ENCODE measurements at places on chromosomes 4 and X.

DNA sequence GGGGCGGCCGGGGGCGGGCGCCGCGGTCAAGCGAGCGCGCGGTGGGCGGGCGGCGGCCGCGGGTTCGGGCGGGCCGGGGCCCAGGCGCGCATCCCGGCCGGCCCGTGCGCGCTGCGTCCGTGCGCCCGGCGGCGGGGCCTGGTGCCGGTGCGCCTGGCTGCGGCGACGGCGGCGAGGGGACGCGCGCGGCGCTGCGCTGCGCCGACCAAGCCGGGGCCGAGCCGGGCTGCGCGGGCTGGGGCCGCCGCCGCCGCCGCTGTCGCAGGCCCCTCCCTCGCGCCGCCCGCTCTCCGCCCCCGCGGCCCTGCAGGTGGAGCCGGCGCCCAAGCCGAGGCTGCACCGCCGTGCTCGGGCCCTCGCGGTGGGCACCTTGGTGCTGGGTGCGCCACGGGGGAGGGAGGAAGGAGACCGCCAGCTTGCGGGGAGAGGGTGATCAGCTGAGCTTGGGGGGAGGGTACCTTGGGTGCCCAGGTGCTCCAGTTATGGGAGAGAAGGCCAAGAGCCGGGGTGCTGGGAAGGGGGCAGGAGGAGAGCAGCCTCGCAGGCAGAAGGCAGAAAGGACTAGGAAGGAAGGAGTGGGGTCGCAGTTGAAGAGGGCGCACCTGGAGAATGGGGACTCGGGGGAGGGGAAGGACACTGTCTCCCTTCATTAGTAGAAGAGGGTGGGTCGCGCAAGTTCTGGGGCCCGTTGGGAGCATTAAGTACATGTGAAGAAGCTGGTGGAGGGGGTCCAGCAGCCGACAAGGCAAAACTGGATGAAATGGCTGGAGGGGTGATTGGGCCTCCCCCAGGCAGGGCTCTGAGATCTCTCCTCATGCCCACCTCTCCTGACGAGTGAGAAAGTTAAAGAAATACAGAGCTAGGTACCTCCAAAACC lies at the start of gene PPP2R2C:
Gene PPP2R2C (minus strand): TSS at position 228 of the 877 bp plus-strand sequence. CDS start 385 bp downstream, outside the sequence.
- no peak for DNase-seq

DNA sequence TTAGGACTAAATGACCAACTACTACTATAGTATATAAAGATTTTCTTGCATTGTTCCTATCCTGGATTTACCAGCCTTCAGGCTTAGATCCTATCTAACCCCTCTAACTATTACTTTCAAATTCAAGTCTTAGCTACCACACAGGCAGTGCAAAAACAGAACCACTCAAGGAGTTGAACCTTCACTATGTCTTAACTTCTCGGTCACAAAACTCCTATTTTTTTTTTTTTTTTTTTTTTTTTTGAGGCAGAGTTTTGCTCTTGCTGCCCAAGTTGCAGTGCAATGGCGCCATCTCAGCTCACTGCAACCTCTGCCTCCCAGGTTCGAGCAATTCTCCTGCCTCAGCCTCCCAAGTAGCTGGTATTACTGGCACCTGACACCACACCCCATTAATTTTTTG lies 6.3 kb upstream of the FAM200B start:
- DNase-seq, result no peak

DNA sequence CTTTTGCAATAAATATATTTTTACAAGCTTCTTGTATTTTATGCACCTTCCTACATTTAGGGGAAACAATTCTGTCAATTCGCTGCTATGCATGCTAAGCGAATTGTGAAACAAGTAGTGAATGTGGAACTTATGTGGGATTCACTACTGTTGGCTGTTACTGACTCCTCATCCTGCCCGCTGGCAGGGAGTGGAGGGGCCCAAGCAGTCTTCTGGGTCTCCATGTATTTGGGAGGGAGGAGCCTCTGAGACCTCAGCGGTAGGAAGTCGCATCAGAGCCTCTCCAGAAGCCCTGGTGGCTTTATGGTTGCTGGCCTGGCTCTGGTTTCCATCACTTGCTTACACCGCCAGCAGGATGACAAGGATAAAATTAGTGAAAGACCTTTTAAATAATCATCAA lies 3.7 kb upstream of the SETD7 start:
- peak; percentile 29 for DNase-seq

- no peak for DNase-seq
Observed at GRCh38 chr4:38958453-38959190, 73.6 kb downstream of the TMEM156 start.

DNA sequence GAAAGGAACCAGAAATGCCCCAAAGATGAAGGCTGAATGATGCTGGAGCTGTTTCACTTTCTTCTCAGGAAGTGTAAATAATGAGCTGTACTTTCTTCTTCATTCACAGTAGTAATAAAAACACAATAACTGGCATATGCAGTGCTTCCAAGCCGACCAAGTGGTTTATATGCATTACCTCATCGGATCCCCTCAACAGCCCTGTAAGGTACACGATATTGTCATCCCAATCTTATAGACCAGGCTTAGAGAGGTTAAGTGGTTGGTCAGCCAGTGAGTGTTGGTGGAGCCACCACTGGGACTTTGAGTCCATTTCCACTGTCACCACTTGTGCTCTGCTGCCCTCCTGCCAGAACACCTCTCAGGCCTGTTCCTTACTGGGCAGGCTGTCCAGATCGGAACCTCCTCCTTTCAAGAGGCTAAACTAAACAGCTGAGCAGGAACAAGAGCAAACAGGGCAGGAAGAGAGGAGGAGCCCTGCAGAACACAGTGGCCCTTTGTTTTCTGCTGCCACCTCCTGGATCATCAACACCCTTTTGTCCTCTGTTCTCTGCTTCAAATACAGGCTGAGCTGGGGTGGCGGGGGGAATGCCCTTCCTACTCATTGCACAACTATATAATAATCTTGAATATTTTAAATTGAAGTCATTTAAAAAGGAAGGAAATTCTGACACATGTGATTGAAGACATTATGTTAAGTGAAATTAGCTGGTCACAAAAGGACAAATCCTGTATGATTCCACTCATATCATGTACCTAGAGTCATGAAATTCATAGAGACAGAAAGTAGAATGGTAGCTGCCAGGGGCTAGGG lies 112.5 kb upstream of the ATP6AP2 start:
- DNase-seq, result peak; percentile 32
